Hematopoietic multipotent progenitor cell treated with erythropoietin and hydrocortisone succinate and interleukin-3 and kit ligand, for 4 days (in vitro differentiated cells): ENCODE measurements at places on chromosomes 11 and 22.

- DNase-seq, result no peak
Observed at GRCh38 chr11:25206762-25207161, 709.9 kb downstream of the LUZP2 start.

GRCh38 chr22:42785706-42786499 lies 65.2 kb upstream of the A4GALT start:
- DNase-seq, result no peak

GRCh38 chr22:50101870-50102565 lies 12.2 kb downstream of the MOV10L1 start:
- DNase-seq, result no peak

DNA sequence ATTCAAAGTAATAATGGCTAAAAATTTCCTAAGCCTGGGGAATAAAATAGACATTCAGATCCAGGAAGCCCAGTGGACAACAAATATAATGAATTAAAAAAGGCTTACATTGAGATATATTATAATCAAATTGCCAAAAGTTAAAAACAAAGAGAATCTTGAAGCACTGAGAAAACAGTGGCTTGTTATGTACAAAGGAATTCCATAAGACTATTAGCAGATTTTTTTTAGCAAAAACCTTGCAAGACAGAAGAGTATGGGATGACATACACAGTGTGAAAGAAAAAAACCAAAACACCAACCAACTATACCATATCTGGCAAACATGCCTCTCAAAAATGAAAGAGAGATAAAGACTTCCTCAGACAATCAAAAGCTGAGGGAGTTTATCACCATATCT lies 20.7 kb downstream of the OR10V1 start:
- DNase-seq, result no peak

GRCh38 chr11:125242141-125242775 lies 77.7 kb downstream of the PKNOX2 start:
- no peak for DNase-seq

- no peak for DNase-seq
Observed at GRCh38 chr11:91129596-91129995, 906.7 kb upstream of the CHORDC1 start.

- peak; percentile 79 for DNase-seq
Observed at GRCh38 chr11:128565881-128566280, 21.5 kb downstream of the ETS1 start.

GRCh38 chr22:28795932-28796856 lies 4.2 kb downstream of the XBP1 start:
- DNase-seq, result no peak

GRCh38 chr11:73632996-73633395 lies 13.4 kb upstream of the PLEKHB1 start:
- no peak for DNase-seq

- DNase-seq, result peak; percentile 96
Observed at GRCh38 chr11:44916801-44917385, 33.8 kb downstream of the TP53I11 start.

DNA sequence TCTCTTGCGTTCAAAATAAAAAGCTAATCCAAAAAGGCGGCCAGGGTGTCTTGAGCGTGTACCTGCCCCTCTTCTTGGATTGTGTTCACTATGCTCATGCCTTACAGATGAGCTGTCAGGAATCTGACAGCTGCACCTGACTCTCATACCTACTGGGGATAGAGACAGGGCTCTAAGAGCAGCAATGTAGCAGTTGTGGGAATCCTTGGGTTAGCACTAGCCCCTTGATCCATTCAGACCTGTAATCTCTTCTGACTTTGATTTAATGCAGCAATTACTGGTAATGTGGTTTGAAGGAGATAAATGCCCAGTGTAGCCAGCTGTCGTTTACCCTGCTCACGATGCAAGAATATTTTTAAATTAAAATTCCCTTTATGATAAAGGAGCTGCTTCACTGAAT lies 145.8 kb downstream of the APOL5 start:
- no peak for DNase-seq

- no peak for DNase-seq
Observed at GRCh38 chr11:68412593-68413475, 47.7 kb upstream of the PPP6R3 start.

GRCh38 chr11:2991452-2992233 lies 486 bp downstream of the NAP1L4 start:
- peak; percentile 55 for DNase-seq

DNA sequence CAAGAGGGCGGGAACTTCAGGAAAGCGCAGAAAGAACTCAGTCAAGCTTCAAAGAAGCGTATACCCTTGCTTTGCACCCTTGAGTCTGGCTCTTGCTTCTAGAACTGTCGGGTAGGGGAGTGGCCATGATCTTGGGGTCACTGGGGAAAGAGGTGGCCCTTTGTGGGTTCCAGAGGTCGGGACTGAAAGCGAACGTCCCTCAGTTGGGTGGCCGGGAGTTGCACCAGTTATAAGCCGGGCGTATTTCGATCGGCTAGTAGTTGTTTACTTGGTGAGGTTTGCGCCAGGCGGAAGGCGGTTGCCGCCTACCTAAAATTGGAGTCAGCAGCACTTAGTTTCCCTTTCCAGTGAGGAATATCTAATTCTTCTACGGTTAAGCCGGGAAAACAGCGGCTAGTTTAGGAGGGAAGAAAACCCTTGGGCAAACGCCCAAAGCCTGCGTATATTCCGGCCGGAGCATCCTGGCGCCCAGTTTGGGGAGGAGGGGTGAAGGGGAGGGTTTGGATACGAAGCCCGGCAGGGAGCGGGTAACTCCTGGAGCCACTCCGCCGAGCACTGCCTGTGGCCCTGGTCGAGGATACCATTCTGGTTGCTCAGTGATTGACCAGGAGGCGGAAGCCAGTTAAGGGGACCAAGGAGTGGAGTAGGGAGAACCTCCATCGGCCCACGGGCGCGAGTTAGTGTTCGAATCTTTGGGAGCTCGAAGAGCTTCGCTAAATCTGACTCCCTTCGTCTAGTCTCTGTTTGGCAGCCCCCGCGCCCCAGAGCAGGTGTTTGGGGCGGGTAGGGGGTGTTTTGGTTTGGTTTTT lies 807 bp upstream of the WT1 start:
- DNase-seq, result peak; percentile 41

- peak; percentile 21 for DNase-seq
Observed at GRCh38 chr11:17244046-17244445, 32.5 kb upstream of the NUCB2 start.

- no peak for DNase-seq
Observed at GRCh38 chr11:15594607-15595006, 479.9 kb downstream of the INSC start.

DNA sequence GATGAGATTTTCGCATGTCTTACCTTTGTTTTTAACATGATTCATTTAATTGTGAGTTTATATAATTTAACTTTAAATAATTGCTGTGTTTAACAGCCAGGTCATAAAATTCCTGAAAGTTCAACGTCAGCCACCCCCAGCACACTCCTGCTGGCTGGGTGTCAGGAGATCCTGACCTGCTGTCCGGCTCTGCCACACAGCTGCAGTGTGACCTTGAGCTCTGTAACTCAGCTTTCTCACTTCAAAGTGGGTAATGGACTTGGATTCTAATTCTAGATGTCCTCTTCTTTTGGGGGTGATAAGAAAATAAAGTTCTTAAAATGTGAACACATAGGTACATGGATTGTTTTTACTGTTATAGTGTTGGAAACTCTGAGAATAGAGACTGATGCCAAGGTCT lies 10.9 kb downstream of the VPS26B start:
- no peak for DNase-seq

GRCh38 chr22:26672060-26672471 lies 14.7 kb downstream of the MIAT start:
- no peak for DNase-seq

DNA sequence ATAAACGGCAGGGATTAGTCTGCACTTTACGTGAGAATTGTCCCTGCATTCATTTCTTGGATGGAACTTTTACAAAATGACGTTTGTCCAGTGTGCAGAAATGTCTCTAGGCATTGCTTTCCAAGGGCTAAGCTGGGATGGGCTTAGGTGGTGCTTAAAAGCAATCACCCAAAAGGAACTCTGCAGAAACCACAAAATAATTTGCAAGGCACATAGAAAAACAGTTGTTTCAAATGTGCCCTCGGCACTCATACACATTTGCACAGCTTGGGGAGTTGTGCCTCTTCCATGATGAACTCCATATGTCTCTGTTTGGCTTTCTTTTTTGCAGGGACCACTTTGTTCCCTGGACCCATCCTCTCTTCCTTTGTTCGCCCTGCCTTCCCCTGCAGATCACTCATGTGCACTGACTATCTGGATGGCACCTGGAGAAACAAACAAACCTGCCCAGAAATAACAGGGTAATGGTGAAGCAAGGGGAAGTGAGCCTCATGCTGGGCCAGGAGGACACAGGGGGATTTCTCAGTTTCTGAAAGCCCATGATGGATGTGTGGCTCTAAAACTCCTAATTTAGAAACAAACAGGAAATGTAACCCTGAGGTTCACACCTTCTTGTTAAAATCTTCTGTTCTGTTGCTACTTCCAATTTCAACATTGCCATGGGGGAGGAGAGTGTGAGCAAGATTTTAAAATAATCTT lies 150.2 kb downstream of the SNX19 start:
- DNase-seq, result no peak

DNA sequence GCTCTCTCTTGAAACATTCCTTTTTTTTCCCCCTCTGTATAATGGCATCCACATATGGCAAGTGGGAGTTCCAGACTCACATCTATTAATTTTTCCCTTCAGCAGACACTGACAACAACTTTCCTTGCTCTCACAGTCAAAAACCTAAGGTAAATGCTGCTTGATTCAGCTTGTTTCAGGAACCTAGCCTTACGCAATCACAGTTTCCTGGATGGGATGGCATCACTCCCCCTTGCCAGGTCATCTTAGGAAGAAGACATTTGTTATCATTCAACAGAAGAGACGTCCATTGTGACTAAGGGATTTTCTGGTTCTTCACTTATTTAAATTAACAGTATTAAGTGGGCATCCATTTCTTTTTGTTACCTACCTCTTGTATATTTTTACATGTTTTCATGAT lies 112.0 kb upstream of the PDGFD start:
- DNase-seq, result peak; percentile 1

DNA sequence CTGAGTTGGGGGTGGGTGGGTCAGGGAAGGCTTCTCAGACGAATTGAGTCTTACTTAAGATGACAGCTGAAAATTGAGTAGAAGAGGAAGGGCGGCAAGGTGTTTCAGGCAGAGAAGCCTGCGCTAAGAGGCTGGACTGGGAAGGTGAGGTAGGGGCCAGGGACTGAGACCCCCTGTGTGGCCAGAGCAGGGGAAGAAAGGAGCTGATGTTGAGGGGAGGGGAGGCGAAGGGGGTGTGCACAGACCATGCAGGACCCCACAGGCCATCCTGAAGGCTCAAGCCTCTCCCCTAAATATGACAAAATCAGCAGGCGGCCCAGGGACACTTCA lies 40.6 kb upstream of the CREB3L1 start:
- no peak for DNase-seq

DNA sequence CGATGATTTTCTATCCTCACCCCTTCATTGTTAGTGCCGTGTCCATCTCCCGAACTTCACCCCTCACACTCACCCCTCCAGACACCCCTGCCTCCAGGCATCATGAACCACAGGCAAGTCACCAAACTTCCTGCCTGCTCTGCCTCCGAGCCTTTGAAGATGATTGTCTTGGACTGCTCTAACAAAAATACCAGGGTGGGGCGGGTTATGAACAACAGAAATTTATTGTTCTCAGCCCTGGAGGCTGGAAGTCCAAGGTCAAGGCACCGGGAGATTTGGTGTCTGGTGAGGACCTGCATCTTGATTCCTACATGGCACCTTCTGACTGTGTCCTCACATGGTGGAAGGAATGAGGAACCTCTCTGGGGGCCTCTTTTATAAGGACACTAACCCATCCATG lies 1508.3 kb downstream of the TBC1D22A start:
- DNase-seq, result no peak

- DNase-seq, result no peak
Observed at GRCh38 chr22:44276041-44276440, 36.7 kb downstream of the SHISAL1 start.

GRCh38 chr11:122933416-122933815 lies 48.2 kb downstream of the BSX start:
- peak; percentile 29 for DNase-seq

GRCh38 chr22:23183061-23183698 lies 2.9 kb downstream of the BCR start:
- peak; percentile 71 for DNase-seq

- no peak for DNase-seq
Observed at GRCh38 chr11:109993786-109994185, 99.4 kb upstream of the ZC3H12C start.

DNA sequence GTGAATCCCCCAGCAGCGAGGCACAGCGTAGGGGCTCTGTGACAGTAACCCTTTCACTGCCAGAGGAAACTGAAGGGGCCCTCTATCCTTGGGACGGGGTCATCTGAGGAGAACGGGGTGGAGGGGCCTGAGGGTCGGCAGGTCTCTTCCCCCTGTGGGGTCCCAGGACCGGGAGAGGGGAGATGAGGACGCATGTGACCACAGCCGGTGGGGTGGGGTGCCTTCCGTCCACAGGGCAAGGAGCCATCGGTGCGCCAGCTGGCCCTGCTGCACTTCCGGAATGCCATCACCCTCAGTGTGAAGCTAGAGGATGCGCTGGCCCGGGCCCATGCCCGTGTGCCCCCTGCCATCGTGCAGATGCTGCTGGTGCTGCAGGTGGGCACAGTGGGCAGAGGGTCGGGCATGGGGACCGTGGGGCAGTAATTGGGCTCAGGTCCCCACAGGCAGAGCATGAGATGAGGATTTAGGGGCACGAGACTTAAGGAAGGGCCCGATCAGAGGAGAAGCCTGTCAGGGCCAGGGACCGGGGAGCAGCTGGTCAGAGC lies 20.3 kb upstream of the ARHGAP8 start:
- DNase-seq, result no peak

GRCh38 chr22:42717197-42717928 lies 3.3 kb downstream of the A4GALT start:
- DNase-seq, result peak; percentile 66

GRCh38 chr22:45763236-45763624 lies 91.6 kb downstream of the ATXN10 start:
- DNase-seq, result no peak

- no peak for DNase-seq
Observed at GRCh38 chr22:41070665-41071331, 21.6 kb upstream of the EP300 start.

DNA sequence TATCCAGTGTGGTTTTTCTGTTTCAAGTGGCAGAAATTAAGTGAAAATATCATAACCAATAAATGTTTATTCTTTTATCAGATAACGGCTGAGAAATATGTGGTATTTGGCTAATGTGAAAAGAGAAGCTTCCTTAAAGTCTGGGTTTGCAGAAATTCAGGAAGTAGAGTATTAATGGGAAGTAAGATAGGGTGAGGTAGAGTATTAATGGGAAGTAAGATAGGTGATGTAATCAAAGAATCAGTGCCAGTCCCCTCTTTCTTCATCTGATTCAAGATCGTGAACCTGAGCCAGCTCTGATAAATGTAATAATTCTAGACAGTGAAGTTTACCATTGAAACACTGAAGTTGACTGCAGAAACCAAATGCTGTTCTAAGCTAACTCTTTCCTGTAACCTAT lies 30.9 kb downstream of the TRPC6 start:
- no peak for DNase-seq

GRCh38 chr22:44500599-44500998 lies 2.6 kb upstream of the RTL6 start:
- DNase-seq, result no peak

GRCh38 chr11:95291946-95292345 lies 60.9 kb upstream of the SESN3 start:
- no peak for DNase-seq
